ENCODE measurements at places on chromosomes 1 and 21.
A peak's percentile ranks its signal among the peaks of the same experiment; 100 is the strongest.

- no peak for DNase-seq
Observed at GRCh38 chr1:45414746-45415145, 74.5 kb upstream of the MUTYH start.

DNA sequence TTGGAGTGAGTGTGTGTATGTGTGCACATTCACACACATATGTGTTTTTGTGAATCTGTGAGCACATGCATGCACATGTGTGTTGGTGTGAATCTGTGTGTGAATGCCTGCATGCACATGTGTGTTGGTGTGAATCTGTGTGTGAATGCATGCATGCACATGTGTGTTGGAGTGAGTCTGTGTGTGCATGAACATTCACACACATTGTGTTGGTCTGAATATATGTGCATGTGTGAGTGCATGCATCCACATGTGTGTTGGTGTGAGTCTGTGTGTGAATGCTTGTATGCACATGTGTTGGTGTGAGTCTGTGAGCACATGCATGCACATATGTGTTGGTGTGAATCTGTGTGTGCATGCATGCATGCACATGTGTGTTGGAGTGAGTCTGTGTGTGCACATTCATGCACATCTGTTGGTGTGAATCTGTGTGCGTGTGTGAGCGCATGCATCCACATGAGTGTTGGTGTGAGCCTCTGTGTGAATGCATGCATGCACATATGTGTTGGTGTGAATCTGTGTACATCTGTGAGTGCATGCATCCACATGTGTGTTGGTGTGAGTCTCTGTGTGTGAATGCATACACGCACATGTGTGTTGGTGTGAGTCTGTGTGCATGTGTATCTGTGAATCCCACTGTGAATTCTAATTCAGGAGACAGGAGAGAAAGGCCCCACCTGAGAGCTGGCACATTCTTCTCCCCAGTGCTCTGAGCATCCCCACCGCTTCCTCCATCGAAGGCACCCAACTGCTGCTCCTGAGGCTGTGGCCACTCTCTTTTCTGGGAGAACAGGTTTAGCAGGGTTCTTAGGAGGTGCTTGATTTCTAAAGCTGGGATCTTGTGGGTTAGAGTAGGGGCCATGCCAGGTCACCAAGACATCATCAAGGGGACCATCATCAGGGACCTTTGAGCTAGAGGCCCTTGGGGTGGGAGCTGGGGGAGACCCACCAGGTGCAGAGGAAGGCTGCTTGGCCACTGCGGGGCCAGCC lies 117.5 kb upstream of the ARHGEF16 start:
- no peak for DNase-seq

DNA sequence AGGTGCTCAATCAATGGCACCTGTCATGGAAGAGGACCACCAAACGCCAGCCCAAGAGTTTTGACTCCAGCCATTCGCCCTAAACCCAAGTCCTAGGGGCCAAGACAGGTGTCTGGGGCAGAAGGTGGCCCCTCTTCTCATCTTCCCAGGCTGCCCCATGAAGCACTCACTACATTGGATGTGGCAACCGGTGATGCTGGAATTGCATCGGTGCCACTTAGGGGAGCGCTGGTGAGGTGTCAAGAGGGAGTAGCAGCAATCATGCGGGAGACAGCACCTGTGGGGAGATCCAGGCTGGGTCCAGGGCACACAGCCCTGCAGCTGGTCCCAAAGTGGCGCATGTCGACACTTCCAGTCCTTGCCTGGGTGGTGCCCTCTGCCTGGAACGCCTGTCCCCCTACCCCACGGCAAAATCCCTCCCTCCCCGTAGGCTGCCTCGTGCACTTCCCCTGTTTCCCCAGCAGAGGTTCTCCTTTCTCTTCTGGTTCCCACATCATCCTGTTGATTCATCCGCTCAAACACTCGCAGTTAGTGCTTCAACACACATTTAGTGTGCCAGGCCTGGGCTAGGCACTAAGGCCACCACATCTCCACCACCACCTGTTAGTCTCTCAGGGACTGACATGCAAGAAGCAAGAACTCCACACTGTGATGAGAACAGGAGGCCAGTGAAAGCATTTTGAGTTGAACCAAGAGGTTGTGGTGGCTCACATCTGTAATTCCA lies 18.5 kb downstream of the PLA2G2D start:
- DNase-seq, result peak; percentile 22

- no peak for DNase-seq
Observed at GRCh38 chr1:150148837-150149270, 862 bp upstream of the PLEKHO1 start.

DNA sequence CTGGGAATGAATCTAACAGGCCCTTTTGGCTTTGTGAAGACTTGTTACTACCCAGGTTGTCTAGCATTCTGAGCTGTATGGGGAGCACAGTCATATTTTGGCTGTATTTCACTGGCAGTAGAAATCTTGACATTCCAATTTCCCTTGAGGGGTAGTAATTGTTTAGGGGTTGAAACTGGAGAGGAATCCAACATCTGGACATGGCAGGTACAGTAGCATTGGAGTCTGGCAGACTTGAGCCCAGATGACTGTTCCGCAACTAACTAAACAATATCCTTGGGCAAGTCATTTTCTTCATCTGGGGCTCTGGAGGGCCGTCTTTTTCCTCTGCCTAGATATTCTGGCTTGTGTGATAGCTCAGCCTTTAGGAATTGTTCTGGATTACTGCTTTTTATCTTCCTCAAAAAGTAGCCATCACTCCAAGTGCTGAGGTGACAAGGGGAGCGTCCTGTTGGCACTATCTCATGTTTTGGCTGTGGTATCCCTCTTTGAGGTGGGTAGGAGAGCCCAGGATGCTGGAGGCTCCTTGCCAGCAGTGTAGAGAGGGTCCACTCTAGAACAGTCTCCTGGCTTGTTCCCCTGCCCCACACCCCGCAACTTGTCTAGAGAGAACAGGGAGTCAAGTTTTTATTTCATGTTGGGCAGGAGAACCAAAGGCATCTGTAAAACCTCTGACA lies 22.7 kb upstream of the NBL1 start:
- DNase-seq, result no peak

GRCh38 chr1:49111931-49112330 lies 335.2 kb upstream of the BEND5 start:
- no peak for DNase-seq

DNA sequence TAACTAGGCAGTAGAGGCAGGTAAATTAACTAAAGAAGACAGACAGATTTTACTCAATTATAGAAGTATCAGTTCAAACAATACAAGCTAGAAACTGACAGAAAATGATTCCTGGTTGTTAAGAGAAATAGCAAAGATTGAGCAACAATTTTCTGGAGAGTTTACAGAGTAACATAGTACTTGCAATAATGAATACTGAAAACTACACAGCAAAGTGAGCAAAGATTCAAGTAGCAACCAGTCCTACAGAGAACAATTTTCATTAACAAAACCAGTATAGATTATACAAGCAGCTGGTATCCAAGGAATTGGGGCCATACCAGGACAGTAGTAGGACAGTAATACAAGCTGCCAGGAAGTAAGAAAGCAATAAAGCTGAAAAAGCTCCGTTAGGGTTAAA lies 37.6 kb downstream of the EYA3 start:
- DNase-seq, result no peak

- DNase-seq, result no peak
Observed at GRCh38 chr1:221793439-221794078, 51.7 kb upstream of the DUSP10 start.

DNA sequence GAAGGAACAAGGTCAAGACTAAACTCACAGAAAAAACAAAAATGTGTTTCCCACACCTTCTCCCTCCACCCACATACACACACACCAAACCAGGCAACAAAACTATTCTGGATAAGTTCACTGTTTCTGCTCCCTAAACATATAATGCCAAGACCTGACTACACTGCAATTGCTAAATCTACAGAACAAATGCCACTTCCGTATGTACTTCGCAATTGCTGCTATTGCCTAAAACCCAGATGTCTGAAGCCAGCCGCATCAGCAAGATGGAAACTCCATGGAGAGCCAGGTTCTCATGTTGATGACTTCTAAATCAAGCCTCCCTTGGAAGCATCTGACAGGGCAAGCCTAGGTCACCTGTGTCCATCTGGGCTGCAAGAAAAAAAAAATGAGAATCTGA lies 8.3 kb upstream of the AIM2 start:
- no peak for DNase-seq

All from stimulated activated CD4-positive, alpha-beta T cell treated with anti-CD3 and anti-CD28 coated beads, Interleukin-4, amount 100 ng/mL, for 24 hours (primary cell).